ENCODE measurements at places on chromosomes 2 and 18.

DNA sequence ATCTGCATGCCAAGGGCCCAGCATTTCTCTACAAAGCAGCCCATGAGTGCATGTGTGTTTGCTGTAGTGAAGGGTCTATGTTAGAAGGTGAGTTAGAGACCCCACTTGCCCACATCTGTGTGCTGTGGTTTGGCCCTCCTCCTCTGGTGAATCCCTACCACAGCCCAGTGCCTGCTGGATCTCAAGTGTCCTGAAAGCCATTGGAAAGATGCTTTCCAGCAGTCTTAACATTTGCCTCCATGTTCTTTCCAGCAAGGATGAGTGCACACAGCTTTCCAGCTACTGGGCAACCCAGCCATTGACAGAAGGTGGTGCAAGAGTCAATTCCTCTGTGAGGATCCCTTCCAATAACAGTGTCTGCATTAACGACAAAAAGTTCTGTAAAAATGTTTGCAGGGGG, 13.6 kb downstream of the CRIM1 start:
- DNase-seq = no peak

- no peak for DNase-seq
Measured at GRCh38 chr2:21041943-21042707, 1.7 kb downstream of the APOB start.

- DNase-seq = no peak
Measured at GRCh38 chr2:4791488-4791887, 900.7 kb upstream of the SOX11 start.

GRCh38 chr2:111066062-111066593, 54.6 kb upstream of the BCL2L11 start:
- no peak for DNase-seq

- DNase-seq = no peak
Measured at GRCh38 chr2:45649858-45650811, 1.3 kb upstream of the PRKCE start.
